ENCODE measurements at places on chromosomes 4 and X.

GRCh38 chr4:76458825-76459224 is 23.8 kb downstream of the SHROOM3 start:
- no peaks in the 10 kb centered on the region for H3K4me1 ChIP-seq
- no peak overlapping the region for H3K4me3 ChIP-seq
- H3K27me3 ChIP-seq, result peaks cover 28% of the 10 kb centered on the region
- no peak overlapping the region for H3K27ac ChIP-seq
- no peak for DNase-seq

DNA sequence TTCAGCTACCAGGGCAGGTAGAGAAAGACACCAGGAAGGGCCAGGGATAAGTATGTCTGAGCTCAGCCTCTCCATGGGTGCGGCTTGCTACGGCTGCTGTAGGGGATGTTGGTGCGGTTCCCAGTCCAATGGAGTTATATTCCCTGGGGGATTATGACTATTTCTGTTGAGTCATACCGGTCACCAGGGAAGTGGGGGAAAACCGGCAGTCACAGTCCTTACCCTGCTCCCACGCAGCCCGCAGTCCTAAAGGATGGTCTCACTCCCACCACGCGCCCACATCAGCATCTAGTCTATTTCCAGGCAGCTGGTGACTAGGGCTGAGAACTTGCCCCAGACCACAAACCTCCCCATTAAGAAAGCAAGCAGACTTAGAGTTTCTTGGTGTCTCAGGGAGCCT is 191.6 kb downstream of the VEGFC start:
- no peaks in the 10 kb centered on the region for H3K4me1 ChIP-seq
- no peak overlapping the region for H3K27ac ChIP-seq
- no peak overlapping the region for H3K4me3 ChIP-seq
- H3K36me3 ChIP-seq, result no peaks in the 10 kb centered on the region
- no peak for DNase-seq

- no peaks in the 10 kb centered on the region for H3K36me3 ChIP-seq
- H3K27ac ChIP-seq, result no peak overlapping the region
- no peak for DNase-seq
- H3K4me1 ChIP-seq, result no peaks in the 10 kb centered on the region
These were observed 912.0 kb upstream of the TENM3 start for GRCh38 chr4:181331214-181331613.

DNA sequence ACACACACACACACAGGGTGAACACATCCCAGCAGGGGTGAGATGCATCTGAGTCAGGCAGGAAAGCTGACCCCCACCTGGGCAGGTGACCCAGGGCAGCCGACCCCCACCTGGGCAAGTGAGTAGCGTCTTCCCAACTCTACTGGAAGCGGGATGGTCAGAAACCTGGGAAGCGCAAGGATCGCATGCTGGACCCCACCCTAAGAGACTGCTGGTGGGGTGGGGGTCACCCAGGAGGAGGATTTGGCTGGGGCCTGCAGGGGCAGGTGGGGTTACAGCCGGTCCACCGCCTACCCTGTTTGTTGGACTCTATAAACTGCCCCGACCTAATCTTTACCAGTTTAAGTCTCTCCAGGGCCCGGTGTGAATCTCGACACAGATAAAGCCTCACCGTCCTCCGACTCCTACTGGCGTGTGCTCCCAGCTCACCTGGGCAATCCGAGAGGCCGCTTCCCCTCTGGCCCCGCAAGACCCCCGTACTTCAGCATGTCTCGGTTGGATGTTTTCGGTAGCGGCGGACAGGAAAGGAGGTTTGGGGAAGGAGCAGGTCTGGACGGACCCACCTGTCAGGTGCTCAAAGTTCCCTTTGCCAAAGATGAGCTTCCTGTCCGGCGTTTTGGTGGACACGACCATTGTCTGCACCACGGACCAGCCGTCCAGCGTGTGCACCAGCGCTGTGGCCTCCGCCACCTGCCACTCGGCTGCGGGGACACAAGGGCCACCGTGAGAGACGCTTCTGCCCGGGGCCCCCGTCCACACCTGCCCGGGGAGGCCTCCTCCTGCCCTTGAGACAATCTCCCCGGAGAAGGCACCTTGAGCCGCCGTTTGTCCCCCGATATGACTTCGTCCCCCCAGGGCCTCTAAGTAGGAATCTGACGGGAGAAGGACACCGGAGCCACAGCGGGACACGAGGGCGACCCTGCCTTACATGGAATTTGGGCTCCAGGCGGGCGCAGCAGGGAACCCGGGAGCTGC is 2.0 kb downstream of the GTPBP6 start:
- H3K4me3 ChIP-seq, result peak overlapping the region; percentile 9
- DNase-seq, result no peak

- no peak overlapping the region for H3K4me3 ChIP-seq
- H3K27me3 ChIP-seq, result peaks cover 44% of the 10 kb centered on the region
- H3K4me1 ChIP-seq, result no peaks in the 10 kb centered on the region
- no peak overlapping the region for H3K27ac ChIP-seq
- peaks cover 4% of the 10 kb centered on the region for H3K36me3 ChIP-seq
These were observed 5.3 kb upstream of the FGA start for GRCh38 chr4:154595807-154596206.

- no peak for DNase-seq
- H3K4me1 ChIP-seq, result no peaks in the 10 kb centered on the region
- H3K36me3 ChIP-seq, result no peaks in the 10 kb centered on the region
- H3K27ac ChIP-seq, result no peak overlapping the region
- H3K4me3 ChIP-seq, result no peak overlapping the region
- H3K27me3 ChIP-seq, result no peaks in the 10 kb centered on the region
These were observed 42.2 kb downstream of the TBCK start for GRCh38 chr4:106273831-106274230.

DNA sequence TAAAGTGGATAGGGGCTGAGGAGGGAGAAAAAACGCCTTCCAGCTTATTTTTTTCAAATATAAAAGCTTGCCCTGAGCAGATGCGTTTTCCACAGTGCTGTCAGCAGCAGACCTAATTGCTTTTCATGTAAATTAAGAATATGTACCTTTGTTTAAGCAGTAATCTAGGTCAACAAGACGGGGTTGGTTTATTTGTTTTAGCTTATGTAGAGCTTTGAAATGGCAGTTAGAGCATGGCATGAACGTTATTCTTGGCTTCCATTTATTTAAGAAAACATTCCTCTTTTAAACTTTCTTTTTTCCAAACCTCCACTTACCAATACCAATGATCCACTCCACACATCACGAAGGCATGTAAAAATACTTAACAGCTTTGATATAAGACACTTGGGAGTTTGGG is 220.3 kb upstream of the TENM3 start:
- H3K4me3 ChIP-seq, result no peak overlapping the region
- no peaks in the 10 kb centered on the region for H3K4me1 ChIP-seq
- H3K27me3 ChIP-seq, result no peaks in the 10 kb centered on the region
- H3K27ac ChIP-seq, result no peak overlapping the region
- no peak for DNase-seq

DNA sequence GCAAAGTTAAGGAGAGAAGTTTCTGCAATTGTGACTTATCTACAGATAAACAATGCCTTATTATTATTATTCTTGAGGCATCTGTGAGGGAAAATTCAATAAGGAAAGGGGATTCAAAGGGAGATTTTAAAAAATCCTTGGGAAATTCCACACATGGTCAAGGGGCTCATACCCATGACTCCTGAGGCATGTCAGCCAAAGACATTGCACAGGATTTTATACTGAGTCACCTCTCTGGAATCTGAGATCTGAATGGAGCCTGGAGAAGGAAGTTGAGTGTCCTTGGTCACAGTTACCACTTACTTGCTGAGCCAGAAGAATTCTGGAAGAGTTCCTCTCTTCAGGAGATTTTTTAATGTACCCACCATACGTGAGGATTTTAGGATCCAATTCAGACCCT is 14.4 kb upstream of the CXCL8 start:
- no peaks in the 10 kb centered on the region for H3K36me3 ChIP-seq
- H3K27me3 ChIP-seq, result peaks cover 6% of the 10 kb centered on the region
- no peak overlapping the region for H3K4me3 ChIP-seq

DNA sequence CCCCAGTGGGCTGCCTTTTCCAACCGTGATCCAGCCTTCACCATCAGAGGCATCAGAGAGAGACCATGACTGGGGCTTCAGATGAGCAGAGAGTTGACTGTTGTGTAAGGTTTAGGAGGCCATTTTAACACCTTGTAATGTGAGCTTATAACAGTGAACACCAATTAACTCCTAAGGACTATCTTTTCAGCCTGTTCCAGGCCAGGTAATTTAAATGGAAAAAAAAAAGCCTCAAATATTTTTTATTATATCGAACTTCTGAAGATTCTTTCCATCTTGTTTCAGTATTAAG is 13.3 kb upstream of the ELOVL6 start:
- H3K36me3 ChIP-seq, result no peaks in the 10 kb centered on the region
- H3K4me1 ChIP-seq, result peaks cover 2% of the 10 kb centered on the region
- H3K27me3 ChIP-seq, result peaks cover 6% of the 10 kb centered on the region
- H3K27ac ChIP-seq, result no peak overlapping the region

DNA sequence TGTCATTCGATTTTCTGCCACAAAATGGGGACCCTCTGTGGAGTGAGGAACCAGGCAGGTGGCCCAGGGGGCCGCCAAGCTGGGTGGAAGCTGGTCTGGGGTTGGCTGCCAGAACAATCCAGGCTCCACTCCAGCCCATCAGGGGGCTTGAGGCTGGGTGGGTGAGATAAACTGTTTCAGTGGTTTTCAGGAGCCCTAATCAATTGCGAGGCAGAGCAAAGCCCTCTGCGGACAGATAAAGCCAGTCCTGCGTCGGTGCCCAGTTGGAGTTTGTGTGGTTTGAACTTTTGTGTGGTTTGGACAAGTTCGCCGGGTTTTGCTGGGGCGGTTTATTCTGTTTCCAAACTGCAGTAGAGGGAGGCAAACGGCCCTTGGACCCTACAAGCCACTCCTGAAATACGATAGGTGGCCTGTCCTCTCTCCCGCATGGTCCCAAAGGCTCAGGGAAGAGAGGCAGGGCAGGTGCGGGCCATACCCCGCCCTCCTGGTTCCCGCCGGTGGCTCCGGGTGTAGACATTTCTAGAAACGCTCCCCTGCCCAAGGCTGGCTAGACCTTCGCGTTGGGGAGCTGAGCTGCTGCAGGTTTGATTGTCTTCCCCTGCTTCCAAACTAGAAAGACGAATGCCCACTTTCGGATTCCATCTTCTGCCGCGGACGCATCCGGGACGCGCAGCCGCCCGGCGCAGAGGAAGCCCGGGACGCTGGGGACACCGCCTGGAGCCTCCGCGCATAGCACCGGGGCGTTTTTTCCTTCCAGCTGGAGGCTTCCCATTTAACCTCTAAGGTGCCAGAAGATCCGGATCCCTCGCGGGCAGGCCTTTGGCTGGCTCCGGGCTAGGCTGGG is 169.0 kb upstream of the BCOR start:
- H3K27me3 ChIP-seq, result no peaks in the 10 kb centered on the region
- peak; percentile 25 for DNase-seq
- no peak overlapping the region for H3K27ac ChIP-seq
- H3K36me3 ChIP-seq, result no peaks in the 10 kb centered on the region
- H3K4me3 ChIP-seq, result peak overlapping the region; percentile 76

DNA sequence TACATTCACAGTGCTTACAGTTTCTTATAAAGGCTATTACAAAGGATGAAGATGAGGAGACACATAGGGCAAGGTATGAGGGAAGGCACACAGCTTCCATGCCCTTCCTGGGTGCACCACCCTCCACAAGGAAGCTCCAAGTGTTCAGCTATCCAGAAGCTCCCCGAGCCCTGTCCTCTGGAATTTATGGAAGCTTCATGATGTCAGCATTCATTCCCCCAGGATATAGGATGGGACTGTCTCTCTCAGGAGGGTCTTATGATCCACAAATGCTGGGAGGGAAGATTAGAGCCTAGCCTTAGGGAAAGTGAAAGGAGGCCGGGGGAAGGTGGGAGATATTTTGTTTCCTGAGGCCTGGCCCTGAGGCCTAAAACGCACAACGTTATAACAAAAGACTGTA is 236.0 kb downstream of the ANK2 start:
- H3K27ac ChIP-seq, result no peak overlapping the region
- DNase-seq, result no peak
- H3K4me3 ChIP-seq, result no peak overlapping the region
- H3K27me3 ChIP-seq, result peaks cover 14% of the 10 kb centered on the region

GRCh38 chr4:127000110-127000509 is 632.6 kb upstream of the INTU start:
- H3K36me3 ChIP-seq, result no peaks in the 10 kb centered on the region
- DNase-seq, result no peak
- no peaks in the 10 kb centered on the region for H3K4me1 ChIP-seq
- no peak overlapping the region for H3K27ac ChIP-seq

GRCh38 chr4:111943796-111944203 is 201.5 kb upstream of the FAM241A start:
- H3K27ac ChIP-seq, result peak overlapping the region; percentile 44
- no peaks in the 10 kb centered on the region for H3K36me3 ChIP-seq
- H3K27me3 ChIP-seq, result peaks cover 11% of the 10 kb centered on the region
- H3K4me3 ChIP-seq, result no peak overlapping the region
- no peak for DNase-seq
- peaks cover 4% of the 10 kb centered on the region for H3K4me1 ChIP-seq

- DNase-seq, result no peak
- H3K4me1 ChIP-seq, result peaks cover 2% of the 10 kb centered on the region
- no peaks in the 10 kb centered on the region for H3K36me3 ChIP-seq
- no peak overlapping the region for H3K27ac ChIP-seq
- no peak overlapping the region for H3K4me3 ChIP-seq
- no peaks in the 10 kb centered on the region for H3K27me3 ChIP-seq
These were observed 67.2 kb upstream of the HOPX start for GRCh38 chr4:56748271-56748670.

GRCh38 chr4:25330905-25331808 is 18.6 kb downstream of the ZCCHC4 start:
- H3K4me1 ChIP-seq, result peaks cover 15% of the 10 kb centered on the region
- peak overlapping the region; percentile 90 for H3K4me3 ChIP-seq
- DNase-seq, result no peak
- no peaks in the 10 kb centered on the region for H3K27me3 ChIP-seq

DNA sequence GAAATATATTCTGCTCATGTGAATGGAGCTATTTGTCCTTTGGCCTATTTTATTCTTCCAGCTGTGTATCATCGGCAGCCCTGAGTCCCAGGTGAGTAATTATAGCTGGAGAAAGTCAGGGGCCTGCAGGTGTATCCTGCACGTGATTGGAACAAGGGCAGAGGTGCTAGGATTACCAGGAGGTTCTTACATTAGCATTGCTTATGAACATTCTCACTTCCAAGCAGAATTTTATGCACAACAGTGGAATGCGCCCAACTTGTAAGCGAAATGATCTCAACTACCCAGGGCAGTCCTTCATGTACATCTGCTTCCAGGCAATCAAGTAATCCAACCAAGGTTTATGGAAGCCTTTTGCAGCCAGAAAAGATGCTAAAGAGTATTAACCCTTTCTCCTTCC is 68.9 kb upstream of the NRK start:
- H3K4me3 ChIP-seq, result no peak overlapping the region
- no peak overlapping the region for H3K27ac ChIP-seq
- DNase-seq, result no peak
- no peaks in the 10 kb centered on the region for H3K36me3 ChIP-seq
- H3K27me3 ChIP-seq, result no peaks in the 10 kb centered on the region
- H3K4me1 ChIP-seq, result no peaks in the 10 kb centered on the region

DNA sequence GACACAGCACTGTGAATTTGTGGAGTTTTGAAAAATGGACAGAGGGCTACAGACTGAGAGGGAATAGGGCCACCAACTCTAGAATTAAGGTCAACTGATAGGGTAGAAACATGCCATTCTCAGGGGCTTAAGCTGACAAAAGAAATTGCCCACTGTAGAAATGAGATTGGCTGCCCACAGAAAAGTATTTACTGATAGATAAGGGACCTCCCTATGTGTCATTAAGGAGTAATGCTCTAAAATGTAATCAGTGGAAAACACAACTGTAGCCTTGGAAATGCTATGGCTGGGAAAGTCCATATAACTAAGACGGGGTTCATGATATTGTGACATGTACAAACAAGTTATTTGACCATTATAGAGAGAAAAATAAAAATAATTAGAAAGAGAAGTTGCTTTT is 4.6 kb downstream of the RTL9 start:
- no peak for DNase-seq
- H3K27me3 ChIP-seq, result no peaks in the 10 kb centered on the region
- H3K4me3 ChIP-seq, result no peak overlapping the region
- H3K36me3 ChIP-seq, result peaks cover 1% of the 10 kb centered on the region

Data from T-helper 17 cell (primary cell).